ENCODE measurements at places on chromosomes 1 and 21. TPM values are rescaled to one million over a fixed set of nuclear protein-coding genes. Genes with fewer than 3 reads are reported as not detected.

Gene SFN
- 0.12 TPM for total RNA-seq

Gene CR1L
- total RNA-seq, result not detected

Gene ITGB2
- not detected for total RNA-seq

Gene FAM229A
- total RNA-seq, result 0.77 TPM

Gene ZC3H12A
- total RNA-seq, result 11.4 TPM

Data from uterine smooth muscle cell (primary cell).